ENCODE measurements at places on chromosomes 1 and 21.
A peak's percentile ranks its signal among the peaks of the same experiment; 100 is the strongest.

- DNase-seq, result no peak
- peaks cover 11% of the 10 kb centered on the region for H3K36me3 ChIP-seq
- no peak overlapping the region for H3K4me3 ChIP-seq
- no peak overlapping the region for H3K27ac ChIP-seq
These were observed 314.1 kb downstream of the DISC1 start for GRCh38 chr1:231940701-231941100.

GRCh38 chr1:26771285-26771642, 16.5 kb upstream of the PIGV start:
- no peak for DNase-seq
- H3K27me3 ChIP-seq, result no peaks in the 10 kb centered on the region
- no peak overlapping the region for H3K4me3 ChIP-seq
- peaks cover 9% of the 10 kb centered on the region for H3K4me1 ChIP-seq

DNA sequence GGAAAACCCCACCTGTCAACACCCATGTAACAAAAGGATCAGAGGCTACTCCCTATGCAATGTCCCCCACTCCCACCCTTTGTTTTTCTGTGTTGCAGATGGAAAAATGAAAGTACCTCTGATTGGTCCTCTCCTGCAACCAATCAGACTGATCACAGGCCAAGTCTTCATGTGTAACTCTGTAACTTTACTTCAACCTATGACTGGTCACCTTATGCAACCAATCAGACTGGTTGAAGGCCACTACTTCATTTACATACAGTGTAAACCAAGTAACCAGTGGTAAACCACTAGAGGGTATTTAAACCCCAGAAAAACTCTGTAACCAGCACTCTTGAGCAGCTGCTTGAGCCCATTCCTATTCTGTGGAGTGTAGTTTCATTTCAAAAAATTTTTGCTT, 266.3 kb upstream of the OLFM3 start:
- no peaks in the 10 kb centered on the region for H3K36me3 ChIP-seq
- H3K4me1 ChIP-seq, result no peaks in the 10 kb centered on the region
- H3K27me3 ChIP-seq, result no peaks in the 10 kb centered on the region
- no peak overlapping the region for H3K4me3 ChIP-seq
- no peak overlapping the region for H3K27ac ChIP-seq

- no peaks in the 10 kb centered on the region for H3K36me3 ChIP-seq
- no peaks in the 10 kb centered on the region for H3K27me3 ChIP-seq
- H3K4me3 ChIP-seq, result no peak overlapping the region
- H3K4me1 ChIP-seq, result no peaks in the 10 kb centered on the region
These were observed 37.3 kb downstream of the CDCP2 start for GRCh38 chr1:54115520-54115919.

DNA sequence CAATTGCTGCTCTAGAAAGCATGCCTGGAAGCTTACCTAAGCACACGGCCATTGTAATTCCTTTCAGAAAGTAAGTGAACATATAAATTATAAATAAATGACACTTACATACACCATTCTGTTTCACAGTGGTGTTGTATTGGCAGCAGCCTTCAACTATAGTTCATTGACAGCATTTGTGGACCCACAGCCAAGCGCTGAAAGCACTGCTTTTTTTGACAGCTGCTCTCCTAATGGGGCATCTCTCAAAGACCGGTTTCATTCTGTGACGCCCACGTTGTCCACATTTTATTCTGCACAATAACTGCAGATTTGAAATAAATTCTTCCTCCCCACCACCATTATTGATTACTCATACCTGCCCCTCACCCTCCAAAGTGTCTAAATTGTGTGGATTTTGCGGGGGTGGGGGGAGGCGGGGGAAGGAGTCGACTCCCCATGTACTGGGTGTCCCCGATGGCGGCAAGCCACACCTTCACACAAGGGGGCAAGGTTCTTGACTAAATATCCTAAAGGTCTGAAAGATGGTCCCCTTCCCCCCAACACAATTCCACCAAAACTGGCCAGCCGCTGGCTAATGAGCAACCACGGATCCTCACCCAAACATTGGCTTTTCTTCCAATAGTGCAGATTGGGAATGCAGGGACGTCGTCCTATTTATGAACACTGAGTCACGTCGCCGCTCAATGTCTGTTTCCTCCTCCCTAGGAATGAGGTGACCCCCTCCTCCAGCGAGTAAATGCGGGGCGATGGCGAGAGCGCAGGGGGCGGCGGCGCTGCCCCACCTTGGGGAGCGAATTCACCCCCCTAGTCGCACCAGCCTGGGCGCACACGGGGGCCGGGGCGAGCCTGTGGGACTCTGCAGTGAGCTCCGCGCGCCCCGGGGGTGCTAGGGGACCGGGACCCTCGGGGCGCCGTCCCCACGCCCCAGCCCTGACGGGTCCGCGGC, 960 bp downstream of the RCAN1 start:
- peaks cover 17% of the 10 kb centered on the region for H3K4me1 ChIP-seq
- H3K27ac ChIP-seq, result peak overlapping the region; percentile 43
- DNase-seq, result no peak
- peaks cover 29% of the 10 kb centered on the region for H3K27me3 ChIP-seq

DNA sequence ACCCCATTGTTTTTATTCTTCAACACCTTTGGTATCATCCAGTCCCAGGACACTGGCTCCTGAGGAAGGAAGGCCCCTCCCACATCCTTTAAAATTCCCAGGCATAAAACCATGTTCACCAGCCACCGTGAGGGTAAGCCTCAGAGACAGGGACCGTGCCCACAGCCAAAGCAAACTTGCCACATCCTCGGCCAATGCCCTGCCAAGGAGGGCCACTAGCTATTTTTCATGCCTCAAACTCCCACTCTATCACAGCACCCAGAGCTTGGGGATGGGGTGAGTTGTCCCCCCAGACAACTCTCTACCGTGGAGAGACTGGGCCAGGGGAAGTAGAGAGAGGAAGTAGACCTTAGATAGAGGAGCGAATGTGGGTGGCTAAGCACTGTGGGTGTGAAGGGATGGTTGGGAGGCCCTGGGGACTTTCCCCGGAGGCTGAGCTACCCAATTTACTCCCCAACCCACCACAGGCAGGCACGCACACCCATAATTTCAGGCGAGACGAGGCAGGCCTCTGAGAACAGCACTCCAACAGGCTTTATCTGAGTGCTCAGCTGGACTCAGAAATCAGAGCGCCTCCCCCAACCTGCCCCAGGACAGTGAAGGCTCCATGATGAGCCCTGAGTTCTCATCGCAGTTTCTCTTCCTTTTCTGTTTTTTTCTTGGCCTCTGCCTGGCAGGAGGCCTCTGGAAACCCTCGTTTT, 15.9 kb upstream of the BTG2 start:
- peak overlapping the region; percentile 76 for H3K4me3 ChIP-seq
- no peaks in the 10 kb centered on the region for H3K27me3 ChIP-seq
- no peaks in the 10 kb centered on the region for H3K36me3 ChIP-seq
- H3K4me1 ChIP-seq, result peaks cover 79% of the 10 kb centered on the region
- H3K27ac ChIP-seq, result peak overlapping the region; percentile 100
- DNase-seq, result peak; percentile 93

Measured in activated naive CD4-positive, alpha-beta T cell treated with anti-CD3 and anti-CD28 coated beads, Interleukin-2, amount 10 ng/mL, durations not matched to agents 7 days and 5 days (primary cell).